HFFc6 (cell line): ENCODE measurements at places on chromosomes 2 and 18. TPM values are rescaled to one million over a fixed set of nuclear protein-coding genes. Genes with fewer than 3 reads are reported as not detected.

CNGA3 gene
- 0.17 to 0.71 TPM (median 0.69 TPM) in 3 replicates for total RNA-seq

CACNB4 gene
- not detected in 3 replicates for total RNA-seq

FER1L5 gene
- not detected in 3 replicates for total RNA-seq

LHCGR gene
- not detected in 3 replicates for total RNA-seq

OTX1 gene
- 0.30 to 0.56 TPM (median 0.46 TPM) in 3 replicates for total RNA-seq

GTF2A1L gene
- not detected in 3 replicates for total RNA-seq

ZAP70 gene
- total RNA-seq, result not detected in 3 replicates

MAPRE3 gene
- total RNA-seq, result 15.6 to 20.4 TPM (median 16.9 TPM) in 3 replicates

MARCO gene
- not detected in 3 replicates for total RNA-seq

DLX2 gene
- total RNA-seq, result 9.4 to 13.1 TPM (median 10.8 TPM) in 3 replicates

DNA sequence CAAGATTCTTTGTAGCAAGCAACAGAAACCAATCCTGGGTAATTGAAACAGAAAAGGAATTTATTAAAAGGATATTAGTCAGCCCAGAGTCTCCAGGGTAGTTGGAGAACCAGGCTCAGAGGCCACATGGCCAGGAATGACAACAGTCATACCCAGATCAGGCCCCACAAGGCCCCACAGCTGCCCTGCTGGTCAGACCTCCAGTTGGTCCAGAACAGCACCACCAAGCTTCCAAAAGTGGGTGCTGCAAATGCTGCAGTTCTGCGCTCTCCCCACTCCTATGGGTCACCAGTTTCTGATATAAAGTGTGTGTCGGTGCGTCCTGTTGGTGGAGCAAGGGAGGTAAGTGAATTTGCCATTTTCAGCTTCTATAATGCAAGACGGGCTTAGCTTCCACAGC is 29.9 kb downstream of the KLHL29 start:
- peak overlapping the region; percentile 8 for H3K27ac ChIP-seq
- peaks cover 5% of the 10 kb centered on the region for H3K27me3 ChIP-seq
- DNase-seq, result peak; percentile 44
- no peak overlapping the region for H3K4me3 ChIP-seq
- peaks cover 25% of the 10 kb centered on the region for H3K36me3 ChIP-seq

DNA sequence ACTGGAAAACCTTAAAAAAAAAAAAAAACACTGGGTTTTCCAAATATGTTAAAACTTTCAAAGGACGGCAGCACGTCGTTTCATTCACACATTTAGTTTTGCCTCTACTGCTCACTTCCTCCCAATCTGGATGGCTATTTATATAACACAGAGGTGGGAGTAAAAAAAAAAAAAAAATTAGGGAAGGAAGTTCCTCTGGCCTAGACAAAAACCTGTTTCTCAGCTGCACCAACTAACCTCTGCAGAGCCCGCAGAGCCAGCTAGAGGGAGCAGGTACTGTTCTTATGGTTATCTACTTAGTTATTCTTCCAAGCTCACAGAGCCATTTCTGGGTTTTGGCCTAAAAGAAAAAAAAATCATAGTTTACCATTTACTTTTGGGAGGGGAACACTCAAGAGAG is 28.1 kb downstream of the SLC1A4 start:
- no peak overlapping the region for H3K4me3 ChIP-seq
- peaks cover 15% of the 10 kb centered on the region for H3K36me3 ChIP-seq
- no peaks in the 10 kb centered on the region for H3K27me3 ChIP-seq
- no peaks in the 10 kb centered on the region for H3K4me1 ChIP-seq
- no peak for DNase-seq

- peaks cover 30% of the 10 kb centered on the region for H3K4me1 ChIP-seq
- H3K27ac ChIP-seq, result peak overlapping the region; percentile 57
- no peak overlapping the region for H3K4me3 ChIP-seq
- no peaks in the 10 kb centered on the region for H3K36me3 ChIP-seq
Measured at GRCh38 chr2:226601881-226602662, 197.5 kb downstream of the IRS1 start.

DNA sequence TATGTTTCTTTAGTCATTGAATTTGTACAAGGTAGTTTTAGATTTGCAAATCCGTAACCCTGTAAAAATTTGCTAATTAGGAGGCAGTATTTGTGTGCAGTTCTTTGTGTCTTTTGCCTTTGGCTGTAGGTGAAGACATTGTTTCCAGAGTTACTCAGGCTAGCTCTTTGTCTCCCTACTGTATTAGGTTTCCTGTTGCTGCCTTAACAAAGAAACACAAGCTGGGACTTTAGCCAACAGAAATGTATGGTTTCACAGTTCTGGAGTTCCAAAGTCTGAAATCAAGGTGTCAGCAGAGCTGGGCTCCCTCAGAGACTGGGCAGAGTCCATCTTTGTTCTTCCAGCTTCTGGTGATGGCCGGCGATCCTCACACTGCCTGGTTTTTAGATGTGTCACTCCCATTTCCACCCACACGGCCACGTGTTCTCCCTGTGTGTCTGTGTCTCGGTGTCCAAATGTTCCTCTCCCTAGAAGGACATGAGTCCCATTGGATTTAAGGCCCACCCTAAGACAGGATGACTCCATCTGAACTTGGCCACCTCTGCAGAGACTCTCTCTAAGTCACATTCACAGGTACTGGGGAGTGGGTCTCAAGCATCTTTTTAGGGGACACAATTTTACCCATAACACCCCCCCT is 309.7 kb downstream of the GALR1 start:
- no peaks in the 10 kb centered on the region; the same call in 1 of the 2 replicates for H3K27me3 ChIP-seq
- no peak overlapping the region for H3K27ac ChIP-seq
- no peaks in the 10 kb centered on the region for H3K36me3 ChIP-seq
- H3K4me3 ChIP-seq, result no peak overlapping the region
- H3K4me1 ChIP-seq, result no peaks in the 10 kb centered on the region

DNA sequence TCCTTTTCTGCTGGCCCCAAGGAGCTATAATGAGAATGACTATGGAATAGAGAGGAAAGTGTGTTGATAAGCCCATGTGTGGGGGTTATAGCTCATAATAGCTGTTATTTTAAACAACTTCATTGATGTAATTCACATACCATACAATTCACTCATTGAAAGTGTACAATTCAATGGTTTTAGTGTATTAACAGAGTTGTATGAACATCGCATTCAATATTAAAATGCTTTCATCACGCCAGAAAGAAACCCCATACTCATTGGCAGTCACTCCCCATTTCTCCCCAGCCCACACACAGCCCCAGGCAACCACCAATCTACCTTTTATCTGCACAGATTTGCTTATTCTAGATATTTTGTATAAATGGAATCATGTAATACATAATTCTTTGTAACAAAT is 139.6 kb upstream of the CYP1B1 start:
- peaks cover 31% of the 10 kb centered on the region for H3K27me3 ChIP-seq
- no peak overlapping the region for H3K27ac ChIP-seq
- DNase-seq, result no peak

- no peaks in the 10 kb centered on the region for H3K36me3 ChIP-seq
- no peak overlapping the region; the same call in 1 of the 2 replicates for H3K4me3 ChIP-seq
- no peak overlapping the region for H3K27ac ChIP-seq
Measured at GRCh38 chr2:202831242-202832220, 40.0 kb downstream of the ICA1L start.

DNA sequence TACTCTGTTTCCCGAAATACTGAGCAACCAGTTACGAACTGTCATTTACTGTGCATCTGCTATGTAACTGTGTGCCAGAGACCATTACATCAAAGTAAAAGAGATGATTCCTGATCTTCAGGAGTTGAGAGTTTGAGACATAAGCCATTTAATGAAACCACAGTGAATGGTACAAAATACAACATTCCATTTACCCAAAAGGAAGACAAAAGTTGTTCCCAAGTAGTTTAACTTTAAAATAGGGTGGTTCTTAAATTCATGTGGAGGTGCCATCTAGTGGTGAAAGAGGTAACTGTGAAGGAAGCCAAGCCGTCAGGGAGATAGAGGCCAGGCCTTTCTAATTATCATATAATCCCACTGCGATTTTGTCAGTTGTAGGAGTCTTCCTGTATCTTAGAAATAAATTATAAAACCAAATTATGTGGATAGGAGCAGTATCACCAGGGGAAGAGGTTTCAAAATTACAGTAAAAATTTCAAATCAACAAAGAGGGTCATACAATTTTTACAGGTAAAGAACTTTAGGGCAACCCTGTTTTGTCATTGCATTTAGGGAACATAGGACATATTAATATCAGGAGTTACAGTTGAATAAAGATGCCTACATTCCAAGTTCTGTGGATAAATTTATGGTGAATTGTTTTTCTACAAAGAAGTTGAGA is 67.7 kb downstream of the EPAS1 start:
- 0 out of 2 replicates have a peak, but pooled peaks cover 2% of the 10 kb centered on the region for H3K27me3 ChIP-seq
- peaks cover 43% of the 10 kb centered on the region for H3K4me1 ChIP-seq
- peak; percentile 46 for DNase-seq
- peaks cover 29% of the 10 kb centered on the region for H3K36me3 ChIP-seq
- no peak overlapping the region; the same call in 1 of the 2 replicates for H3K27ac ChIP-seq

GRCh38 chr2:234913208-234913626 is 38.6 kb upstream of the SH3BP4 start:
- DNase-seq, result no peak
- H3K36me3 ChIP-seq, result no peaks in the 10 kb centered on the region
- H3K4me1 ChIP-seq, result peaks cover 18% of the 10 kb centered on the region
- H3K27ac ChIP-seq, result no peak overlapping the region

DNA sequence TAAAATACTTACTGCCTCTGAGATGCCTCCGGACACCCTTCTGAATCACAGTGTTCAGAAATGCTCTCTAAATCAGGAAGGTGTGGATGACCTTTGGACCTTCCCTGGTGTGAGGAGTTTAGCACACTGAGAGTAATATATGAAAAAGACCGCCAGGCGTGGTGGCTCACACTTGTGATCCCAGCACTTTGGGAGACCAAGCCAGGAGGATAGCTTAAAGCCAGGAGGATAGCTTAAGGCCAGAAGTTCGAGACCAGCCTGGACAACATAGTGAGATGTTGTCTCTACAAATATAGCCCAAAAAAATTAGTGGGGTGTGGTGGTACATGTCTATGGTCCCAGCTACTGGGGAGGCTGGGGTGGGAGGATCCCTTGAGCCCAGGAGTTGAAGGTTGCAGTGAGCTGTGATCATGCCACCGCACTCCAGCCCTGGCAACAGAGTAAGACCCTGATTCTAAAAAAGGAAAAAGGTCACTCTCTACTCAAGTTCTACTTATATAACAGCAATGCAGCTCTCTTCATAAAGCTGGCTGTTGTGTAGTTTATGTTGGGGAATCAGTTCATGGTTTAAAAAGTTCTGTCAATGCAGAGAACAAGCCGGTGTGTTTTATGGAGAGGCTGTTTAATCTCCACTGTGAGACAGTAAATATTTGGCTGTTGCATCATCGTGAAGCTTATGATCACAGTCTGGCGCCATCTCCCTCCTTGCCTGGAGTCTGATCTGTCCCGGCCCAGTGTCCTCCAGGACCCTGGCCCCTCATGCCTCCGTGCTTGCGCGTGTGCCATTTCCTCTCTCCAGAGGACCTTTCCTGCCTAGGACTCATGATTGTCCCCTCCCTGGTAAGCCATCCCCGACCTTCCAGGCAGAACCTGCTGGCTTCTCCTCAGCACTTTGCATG is 184.5 kb downstream of the FAM210A start:
- no peaks in the 10 kb centered on the region; the same call in none of the 2 replicates for H3K27me3 ChIP-seq
- DNase-seq, result no peak
- no peaks in the 10 kb centered on the region for H3K36me3 ChIP-seq

GRCh38 chr2:129870685-129871241 is 108.7 kb upstream of the RAB6C start:
- peaks cover 5% of the 10 kb centered on the region; the same call in 1 of the 2 replicates for H3K27me3 ChIP-seq
- no peak overlapping the region for H3K4me3 ChIP-seq
- H3K27ac ChIP-seq, result no peak overlapping the region
- DNase-seq, result no peak
- H3K4me1 ChIP-seq, result no peaks in the 10 kb centered on the region

DNA sequence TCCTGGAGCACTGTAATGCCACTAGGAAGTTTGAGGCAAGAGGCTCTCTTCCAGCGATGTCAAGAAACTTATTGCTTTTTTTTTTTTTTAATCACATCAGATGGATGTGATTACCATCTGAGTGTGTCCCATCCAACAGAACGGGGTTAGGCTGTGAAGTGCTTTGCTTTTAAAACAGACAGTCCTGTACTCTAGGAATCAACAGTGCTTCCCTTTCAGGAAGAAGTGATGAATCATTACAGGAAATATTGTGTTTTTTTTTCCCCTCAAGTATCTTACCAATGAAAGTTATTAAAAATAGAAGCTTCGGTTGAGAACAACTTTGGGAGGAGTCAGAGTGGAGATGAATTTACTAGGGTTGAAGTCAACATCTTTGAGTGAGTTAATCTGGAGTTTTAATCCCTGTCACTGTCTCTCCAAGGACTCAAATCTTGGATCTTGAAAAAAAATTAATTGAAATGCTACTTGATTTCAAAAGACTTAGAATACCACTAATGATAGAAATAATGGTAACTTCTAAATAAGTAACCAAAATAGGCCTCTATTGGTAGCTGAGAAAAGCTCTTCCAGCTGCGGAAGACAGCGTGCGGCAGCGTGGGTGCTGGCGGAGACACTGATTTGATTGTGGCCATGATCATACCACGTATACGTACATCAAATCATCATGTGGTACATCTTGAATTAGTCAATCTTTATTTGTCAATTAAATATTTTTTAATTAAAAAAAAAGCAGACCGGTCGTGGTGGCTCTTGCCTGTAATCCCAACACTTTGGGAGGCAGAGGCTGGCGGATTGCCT is 45.5 kb downstream of the GATA6 start:
- H3K4me3 ChIP-seq, result no peak overlapping the region
- H3K27me3 ChIP-seq, result peaks cover 29% of the 10 kb centered on the region
- peaks cover 8% of the 10 kb centered on the region for H3K4me1 ChIP-seq
- no peak overlapping the region for H3K27ac ChIP-seq

DNA sequence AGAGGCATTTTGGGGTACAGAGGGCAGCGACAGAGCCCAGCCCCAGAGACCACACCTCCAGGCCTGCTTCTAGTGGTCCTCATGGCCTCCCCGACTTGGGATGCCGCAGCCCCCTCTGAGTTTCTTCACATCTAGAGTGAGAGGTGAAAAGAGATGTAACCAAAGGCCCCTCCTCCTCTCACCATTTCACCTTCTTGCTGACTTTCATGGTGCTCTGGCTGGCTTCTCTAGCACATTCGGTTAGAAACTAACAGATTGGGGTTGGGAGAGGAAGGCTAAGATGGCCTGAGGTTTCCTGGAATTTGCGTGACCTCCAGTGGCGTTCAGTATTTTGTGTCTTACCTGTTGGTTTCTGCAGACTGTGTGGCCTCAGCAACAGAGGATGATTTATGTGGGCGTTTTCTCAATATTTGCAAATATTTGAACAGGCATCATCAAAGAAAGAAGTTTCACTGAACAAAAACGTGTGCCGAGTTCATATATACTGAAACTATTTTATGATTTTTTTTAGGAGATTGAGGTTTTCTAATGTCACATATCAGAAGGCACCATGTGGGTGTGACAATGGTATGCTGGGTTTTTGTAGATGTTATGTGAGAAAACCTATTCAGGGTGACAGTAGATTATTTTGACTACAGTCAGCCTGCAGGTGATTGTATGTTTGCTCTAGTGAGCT is 69.9 kb upstream of the BCL2L11 start:
- no peak overlapping the region for H3K4me3 ChIP-seq
- no peaks in the 10 kb centered on the region for H3K4me1 ChIP-seq
- no peak for DNase-seq
- no peaks in the 10 kb centered on the region for H3K36me3 ChIP-seq
- peaks cover 43% of the 10 kb centered on the region for H3K27me3 ChIP-seq
- no peak overlapping the region for H3K27ac ChIP-seq

GRCh38 chr18:11947214-11948191 is 33.8 kb upstream of the IMPA2 start:
- peak overlapping the region; percentile 98 for H3K27ac ChIP-seq
- H3K4me1 ChIP-seq, result peaks cover 40% of the 10 kb centered on the region
- H3K27me3 ChIP-seq, result no peaks in the 10 kb centered on the region; the same call in 1 of the 2 replicates
- peak overlapping the region; percentile 89 for H3K4me3 ChIP-seq

GRCh38 chr2:3505771-3506170 is 13.6 kb downstream of the ADI1 start:
- peaks cover 49% of the 10 kb centered on the region for H3K36me3 ChIP-seq
- no peak overlapping the region for H3K4me3 ChIP-seq
- H3K27me3 ChIP-seq, result peaks cover under 1% of the 10 kb centered on the region; the same call in 1 of the 2 replicates
- no peak overlapping the region for H3K27ac ChIP-seq
